ENCODE measurements at places on chromosomes 5 and 9.

GRCh38 chr9:136409557-136410455 is 608 bp downstream of the ENTR1 start:
- no peak for DNase-seq

GRCh38 chr9:34716711-34717110 is 6.8 kb upstream of the CCL21 start:
- DNase-seq = no peak

DNA sequence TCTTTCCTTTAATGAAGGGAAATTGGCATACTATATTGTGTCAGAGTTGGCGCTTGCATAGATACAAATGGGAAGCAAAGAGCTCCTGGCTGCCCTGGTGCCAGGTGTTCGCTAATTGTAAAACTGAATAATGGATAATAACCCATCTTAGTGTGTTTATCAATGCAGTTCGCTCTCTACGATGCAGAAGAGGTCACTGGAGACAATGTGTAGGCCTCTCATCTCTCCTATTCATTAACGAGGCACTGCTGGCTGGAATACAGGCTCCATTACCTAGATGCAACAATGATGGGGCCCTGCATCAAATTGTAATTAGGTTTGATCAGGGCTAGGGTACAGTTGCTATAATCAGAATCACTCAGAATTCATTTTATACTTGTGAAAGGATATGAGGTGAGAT is 171.0 kb downstream of the RMI1 start:
- no peak for DNase-seq

- peak; percentile 57 for DNase-seq
Observed at GRCh38 chr9:20111173-20111843, 322.5 kb upstream of the SLC24A2 start.

DNA sequence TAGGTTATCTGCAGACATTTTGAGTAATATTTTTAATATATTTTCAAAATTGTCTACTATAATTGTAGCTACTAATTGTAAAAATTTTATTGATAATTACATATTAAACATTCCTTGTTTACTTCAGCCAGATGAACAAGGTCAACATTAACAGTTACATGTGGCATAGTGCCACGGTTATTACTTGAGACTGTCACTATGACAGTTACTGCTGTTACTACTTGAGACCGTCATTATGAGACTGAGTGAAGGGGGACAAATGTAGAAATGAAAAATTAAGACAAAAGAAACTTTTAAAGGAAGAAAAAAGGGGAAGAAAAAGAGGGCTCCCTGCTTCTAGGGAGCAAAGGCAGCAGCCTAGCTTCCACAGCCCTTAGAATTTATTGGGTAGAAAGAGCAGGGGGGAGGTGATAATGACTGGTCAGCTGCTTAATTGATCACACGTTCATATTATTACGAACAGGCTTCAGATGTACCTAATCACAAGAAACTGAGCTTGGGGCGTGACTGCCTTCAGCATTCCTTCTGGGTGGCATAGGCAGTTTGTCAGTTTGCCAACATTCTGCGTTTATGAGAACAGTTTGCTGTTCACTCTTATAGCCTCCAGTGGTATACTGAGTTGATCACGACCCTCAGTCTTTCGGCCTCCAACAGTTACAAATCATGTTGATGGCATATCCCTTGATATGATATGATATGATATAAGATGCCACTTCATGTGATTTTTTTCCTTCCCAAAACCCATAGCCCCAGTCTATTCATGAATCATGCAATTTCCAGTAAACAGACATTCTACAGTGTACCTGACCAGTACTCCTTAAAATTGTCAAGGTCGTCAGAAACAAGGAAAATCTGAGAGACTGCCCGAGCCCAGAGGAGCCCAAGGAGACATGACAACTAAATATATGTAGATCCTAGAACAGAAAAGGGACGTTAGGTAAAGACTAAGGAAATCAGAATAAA is 13.1 kb downstream of the MARCHF6 start:
- no peak for DNase-seq

DNA sequence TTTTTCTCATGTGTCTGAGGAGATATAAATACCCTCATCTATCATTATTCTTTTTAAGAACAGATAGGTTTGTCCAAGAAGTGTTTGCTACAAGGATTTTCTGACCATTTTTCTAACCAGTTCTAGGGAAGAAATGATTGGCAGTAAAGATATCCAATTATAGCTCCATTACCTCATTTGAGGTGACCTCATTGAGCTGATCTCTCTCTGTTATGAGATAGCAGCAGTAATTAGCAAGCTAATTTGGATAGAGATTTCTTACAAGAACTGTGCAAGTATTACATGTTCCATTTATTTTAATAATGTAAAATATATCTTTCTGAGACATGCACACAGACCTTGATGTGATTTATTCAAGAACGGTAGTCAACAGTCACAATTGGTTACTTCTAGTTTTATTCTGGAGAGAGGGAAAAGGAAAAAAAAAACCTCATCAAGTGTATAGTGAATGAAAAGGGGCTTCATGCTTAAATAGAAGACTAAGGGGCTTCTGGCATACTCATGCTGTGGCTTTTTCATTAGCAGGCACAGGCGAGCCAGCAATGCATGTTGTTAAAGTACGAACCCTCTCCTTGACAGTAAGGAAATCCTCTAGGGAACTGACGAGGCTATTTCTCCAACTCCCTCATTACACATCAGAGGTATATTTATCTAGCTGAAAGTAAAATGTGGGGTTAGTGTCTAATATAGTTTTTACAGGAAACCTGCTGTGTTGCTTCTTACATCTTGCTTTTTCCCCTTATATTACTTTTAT is 127.3 kb downstream of the NUDT12 start:
- no peak for DNase-seq

DNA sequence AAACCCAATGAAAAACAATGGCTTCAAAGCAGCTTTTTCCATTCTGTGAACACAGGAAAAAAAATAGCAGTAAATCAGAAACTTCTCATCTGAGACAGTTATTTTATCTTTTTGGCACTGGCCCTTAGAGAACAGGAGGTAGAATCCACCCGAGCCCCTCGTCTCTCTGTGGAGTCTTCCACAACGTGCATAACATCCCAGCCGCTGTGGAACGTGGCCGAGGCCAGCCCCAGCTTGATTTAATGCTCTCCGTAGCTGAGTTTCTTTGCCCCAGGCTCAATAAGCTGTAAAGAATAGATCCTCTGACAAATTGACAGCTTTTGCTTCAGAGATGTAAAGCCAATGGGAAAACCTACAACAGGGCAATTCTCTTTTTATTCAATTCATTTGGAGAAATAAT is 107.9 kb upstream of the DAP start:
- DNase-seq = no peak

DNA sequence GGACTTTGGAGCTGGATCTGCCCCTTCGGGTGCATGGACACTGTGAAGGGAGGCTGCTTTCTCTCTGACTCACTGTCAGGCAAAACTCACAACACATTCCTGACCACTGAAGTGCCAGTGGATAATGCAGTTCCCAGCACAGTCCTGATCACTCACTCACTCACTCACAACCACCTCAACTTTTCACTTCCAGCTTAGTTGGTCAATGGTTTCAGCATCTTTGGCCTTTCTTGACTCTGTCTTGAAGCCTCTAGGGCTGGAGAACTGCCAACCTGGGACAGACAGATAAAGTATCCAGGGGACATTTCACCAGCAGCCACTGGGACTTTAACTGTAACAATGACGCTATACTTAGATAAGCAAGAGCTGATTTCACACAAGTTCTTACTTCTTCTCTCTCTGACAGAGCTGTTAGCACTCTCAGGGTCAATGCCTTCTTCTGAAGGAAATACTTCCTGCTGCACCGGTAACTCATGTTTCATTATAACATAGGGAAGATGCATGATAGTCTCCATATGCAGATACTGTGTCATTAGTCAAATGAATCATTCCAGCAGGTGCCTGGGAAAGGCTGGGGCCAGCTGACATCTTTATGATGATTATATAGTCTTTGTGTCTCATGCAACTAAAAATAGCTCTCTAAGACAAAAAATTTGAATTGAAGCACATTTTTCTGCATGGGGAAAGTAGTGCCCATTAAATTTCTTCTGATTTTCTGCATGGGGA is 499.0 kb downstream of the SEMA5A start:
- no peak for DNase-seq

GRCh38 chr9:95494022-95494415 is 22.8 kb downstream of the PTCH1 start:
- no peak for DNase-seq

DNA sequence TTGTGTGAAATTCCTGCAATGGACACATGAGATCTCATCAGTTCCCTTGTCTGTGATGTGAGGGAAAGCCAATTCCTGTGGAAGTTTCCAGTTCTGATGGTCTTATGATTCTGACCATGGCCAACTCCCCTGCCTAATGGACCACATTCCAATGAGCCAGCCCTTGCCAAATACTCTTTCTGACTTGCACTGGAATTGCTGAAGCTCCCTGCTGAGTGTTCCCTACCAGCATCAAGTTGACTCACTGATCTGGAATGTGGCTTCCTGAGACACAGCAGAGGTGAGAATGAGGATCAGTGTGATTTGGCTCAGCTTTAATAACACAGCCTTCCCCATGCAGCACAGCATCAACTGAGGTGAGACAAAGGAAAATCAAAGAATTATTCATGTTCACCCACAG is 427.8 kb downstream of the KDM4C start:
- DNase-seq = peak; percentile 94

DNA sequence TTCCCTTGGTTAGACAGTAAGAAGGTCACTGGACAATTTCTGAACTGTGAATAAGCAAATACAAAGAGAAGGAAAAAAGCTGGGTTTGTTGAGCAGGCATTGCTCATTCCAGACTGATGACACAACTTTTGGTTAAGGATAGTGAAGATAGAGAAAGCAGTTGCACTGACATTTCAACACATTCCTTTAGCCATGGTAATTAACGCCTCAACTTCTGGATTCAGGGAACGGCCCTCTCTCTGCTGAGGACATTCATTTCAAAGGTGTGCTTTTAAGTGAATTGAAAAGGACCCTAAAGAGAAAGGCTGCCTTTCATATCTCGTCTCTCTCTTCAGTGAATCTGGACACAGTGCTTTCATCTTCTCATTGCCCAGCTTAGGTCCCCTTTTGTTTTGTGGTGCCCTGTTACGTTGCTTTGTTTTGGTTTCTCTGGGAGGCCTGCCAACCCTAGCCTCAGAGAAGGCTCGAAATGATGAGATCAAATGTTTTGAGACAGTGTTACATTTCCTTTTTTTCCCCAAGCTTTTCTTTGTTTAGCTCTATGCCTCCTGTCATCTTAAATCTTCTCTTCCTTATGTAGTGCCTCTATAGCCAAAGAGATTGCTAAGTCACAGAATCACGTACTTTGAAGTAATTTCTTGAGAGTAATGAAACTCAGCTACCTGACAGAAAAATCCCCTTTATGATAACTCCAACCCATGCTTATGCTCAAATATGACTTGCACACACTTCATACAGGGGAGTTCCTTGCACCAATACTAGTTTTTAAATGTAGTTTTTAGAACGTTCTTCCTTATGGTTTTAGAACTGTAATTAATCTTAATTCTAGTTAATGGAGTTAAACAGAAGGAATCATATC is 94.4 kb upstream of the IFNE start:
- DNase-seq = no peak

DNA sequence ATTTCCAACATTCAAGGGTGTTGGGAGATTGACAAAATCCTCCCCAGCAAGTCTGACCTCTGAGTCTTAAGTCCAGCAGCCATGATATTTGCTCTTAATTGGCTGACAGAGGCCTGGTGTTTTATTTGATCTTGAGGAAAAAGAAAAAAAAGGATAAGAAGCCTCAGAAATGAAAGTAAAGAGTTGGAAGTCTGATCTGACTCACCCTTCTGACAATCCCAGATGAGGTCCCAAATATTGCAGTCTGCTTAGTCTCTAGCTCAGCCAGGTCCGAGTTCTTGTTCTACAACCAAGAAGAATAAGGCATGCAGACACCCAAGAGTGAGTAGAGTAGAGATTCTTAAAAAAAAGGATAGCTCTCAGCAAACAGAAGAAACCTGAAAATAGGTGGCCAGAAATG is 632.5 kb upstream of the ST8SIA4 start:
- no peak for DNase-seq

DNA sequence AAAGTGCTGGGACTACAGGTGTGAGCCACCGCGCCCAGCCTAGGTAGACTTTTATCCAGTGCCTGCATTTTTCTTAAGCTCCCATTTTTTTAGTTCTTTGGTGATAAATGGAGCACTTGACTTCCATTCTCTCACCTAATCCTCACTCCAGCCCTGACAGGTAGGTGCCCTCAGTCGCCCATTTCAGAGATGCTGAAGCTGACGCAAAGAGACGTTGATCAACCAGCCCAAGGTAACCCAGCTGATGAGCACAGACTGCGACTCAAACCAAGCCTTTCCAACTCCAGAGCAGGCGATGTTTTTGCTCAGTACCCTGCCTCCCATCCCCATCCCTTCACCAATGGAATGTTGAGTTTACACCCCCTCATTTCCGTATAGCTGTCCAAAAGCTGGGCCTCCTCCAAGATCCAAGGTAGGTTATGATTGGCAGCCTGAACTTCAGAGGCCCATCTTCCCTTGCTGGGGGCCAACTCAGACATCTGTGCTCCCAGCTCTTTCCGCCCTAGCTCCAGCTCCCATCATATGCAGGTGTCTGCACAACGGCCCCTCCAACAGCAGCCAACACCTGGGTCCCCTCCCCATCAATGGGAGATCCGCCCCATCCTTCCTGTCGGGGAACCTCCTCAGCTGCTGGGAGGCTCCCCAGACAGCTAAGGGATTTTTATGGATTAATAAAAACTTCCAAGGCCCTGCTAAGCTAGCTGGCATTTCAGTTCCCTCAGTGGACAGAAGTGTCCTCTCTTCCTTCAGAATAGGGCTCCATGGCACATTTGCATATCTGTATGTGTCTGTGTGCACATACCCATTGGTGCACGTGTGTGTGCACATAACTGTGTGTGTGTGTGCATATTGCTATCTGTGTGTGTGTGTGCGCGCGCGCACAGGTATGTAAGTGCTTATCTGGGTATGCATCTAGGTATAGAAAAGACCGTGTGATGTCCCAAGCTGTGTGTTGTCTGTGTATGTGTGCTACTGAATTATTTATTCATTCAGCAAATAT is 39.3 kb upstream of the VDAC1 start:
- DNase-seq = no peak

DNA sequence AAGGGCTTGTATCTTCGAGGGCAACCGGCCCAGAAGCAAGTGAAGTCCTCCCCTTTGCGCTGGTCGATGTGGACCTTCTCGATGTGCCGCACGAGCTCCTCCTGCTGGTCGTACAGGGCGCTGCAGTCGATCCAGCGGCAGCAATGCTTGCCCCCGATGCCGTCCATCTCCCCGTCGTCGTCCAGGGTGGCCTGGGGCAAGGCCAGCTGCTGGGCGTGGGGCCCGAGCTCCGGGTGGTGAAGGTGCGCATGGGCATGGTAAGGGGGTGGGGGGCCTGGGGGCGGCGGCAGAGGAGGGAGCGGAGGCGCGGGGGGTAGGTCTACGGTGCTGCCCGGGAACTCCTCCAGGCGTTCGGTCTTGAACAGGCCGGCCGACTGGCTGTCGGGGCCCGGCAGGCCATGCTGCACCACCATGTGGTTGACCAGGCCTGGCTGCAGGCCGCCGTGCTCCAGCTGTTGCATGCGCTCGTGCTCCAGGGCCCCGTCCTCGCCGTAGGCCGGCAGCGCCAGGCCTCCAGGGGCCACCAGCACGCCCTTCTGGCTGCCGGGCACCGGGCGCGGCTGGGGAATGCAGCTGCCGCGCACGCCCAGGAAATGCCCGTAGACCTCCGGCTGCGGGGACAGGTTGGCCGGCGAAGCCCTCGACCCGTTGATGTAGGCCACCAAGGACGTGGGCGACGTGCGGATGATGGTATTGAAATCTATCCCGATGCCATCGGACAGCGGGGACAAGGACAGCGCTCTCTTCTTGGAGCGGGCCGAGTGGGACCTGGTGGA is 181.8 kb downstream of the GLIS3 start:
- no peak for DNase-seq
